ENCODE measurements at places on chromosomes 6 and 20.

GRCh38 chr20:3222635-3223600 is 13.6 kb downstream of the ITPA start:
- no peak for DNase-seq

DNA sequence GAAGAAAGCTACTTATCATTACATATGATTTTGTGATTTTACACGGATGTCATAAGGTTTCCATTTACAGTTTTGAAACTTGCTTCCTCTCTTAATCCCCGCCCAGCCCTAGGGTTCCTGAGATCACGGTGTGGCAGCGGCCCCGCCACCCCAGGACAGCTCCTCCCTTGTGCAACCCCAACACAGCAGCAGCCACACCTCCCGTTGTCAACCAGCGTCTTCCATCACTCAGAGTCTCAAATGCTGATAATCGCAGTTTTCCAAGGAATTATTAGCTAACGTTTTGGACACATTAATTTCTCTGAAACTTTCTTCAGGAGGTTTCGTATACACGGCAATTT is 204.8 kb downstream of the THBS2 start:
- DNase-seq: no peak

DNA sequence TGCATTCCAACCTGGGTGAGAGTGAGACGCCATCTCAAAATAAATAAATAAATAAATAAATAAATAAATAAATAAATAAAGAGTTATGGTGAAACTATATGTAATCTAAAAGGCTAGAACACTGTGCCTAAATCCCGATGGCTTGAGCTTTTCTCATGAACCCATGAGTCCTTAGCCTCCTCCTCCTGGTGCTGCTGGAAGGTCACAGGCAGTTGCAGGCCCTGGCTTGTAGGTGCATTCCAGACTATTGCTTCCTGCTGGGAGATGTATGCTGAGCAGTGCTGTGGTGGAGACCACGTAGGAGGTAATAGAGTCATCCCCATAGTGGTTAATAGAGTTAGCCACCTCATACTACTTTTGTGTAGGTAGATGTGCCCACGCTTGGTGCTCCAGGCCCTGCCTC is 12.5 kb downstream of the PTK7 start:
- no peak for DNase-seq

DNA sequence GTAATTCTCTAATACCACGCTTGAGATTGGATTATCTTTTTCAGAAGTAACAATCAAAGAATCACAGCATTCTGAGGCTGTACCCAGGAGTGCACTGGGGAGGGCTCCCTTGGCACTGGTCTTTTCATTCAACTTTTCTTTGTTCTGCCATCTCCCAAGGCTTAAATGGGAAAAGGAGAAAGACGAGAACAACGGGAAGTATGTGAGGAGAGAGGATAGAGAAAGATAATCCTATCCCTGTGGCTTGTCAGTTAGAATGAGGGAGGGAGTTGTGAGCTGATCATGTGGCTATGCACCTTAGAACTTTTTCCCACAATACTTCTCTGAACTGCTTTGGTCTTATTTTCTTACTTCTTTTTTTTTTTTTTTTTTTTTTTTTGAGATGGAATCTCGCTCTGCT is 83.1 kb downstream of the CAP2 start:
- no peak for DNase-seq

DNA sequence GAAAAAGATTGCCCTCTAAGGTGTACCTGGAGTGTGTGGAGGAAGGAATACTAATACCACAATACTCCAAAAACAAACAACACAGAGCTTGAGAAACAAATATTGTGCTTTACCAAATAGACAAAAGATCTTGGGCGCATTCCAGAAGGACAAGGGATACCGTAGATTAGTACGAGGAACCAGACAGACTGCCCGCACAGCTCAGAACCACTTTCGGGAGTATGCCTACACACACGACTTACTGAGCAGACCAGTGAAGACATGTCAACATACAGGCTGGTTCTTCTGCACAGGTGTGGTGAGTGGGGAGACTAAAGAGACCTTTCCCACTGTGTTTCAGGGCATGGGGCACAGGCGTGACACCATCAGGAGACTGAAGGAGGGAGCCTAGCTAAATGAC is 15.8 kb upstream of the FOXQ1 start:
- no peak for DNase-seq

GRCh38 chr6:75752365-75752764 is 3.3 kb downstream of the MYO6 start:
- DNase-seq: no peak

- DNase-seq: no peak
Observed at GRCh38 chr6:71408787-71409723, 120.4 kb downstream of the OGFRL1 start.

- no peak for DNase-seq
Observed at GRCh38 chr20:19850198-19850533, 92.1 kb downstream of the RIN2 start.

DNA sequence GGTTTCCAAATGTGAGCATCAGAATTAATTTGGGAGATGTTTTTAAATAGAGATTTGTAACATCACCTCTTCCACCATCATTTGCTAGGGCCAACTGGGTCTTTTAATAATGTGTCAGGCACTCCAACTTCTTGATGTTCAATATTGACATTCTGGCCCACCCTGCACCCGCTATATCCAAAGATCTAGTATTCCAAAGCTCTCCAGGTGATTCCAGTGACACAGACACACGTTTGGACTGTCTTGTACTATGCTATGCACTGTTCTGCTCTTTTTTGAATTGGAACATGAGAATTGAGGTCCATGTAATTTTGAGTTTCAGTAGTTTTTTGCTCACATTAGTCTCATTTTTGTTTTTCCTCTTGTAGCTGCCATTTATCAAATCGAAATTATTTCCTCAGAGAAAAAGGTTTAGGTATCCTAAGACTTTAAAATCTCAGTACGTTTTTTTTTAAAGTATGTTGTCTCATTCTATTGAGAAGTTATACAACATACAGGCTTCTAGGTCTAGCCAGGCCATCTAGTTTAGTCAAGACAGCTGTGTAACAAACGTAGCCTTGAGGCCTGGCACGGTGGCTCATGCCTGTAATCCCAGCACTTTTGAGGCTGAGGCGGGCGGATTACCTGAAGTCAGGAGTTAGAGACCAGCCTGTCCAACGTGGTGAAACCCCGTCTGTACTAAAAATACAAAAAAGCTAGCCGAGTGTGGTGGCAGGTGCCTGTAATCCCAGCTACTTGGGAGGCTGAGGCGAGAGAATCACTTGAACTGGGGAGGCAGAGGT is 3.1 kb downstream of the BICRAL start:
- no peak for DNase-seq

GRCh38 chr6:110328259-110328658 is 29.9 kb downstream of the METTL24 start:
- DNase-seq: no peak

GRCh38 chr20:14966808-14967207 is 629.4 kb upstream of the FLRT3 start:
- DNase-seq: no peak

GRCh38 chr6:132715204-132715603 is 1.3 kb upstream of the VNN1 start:
- DNase-seq: no peak

- DNase-seq: no peak
Observed at GRCh38 chr6:108359901-108360882, 65.3 kb downstream of the AFG1L start.

GRCh38 chr20:35547329-35547728 is 5.5 kb downstream of the ERGIC3 start:
- no peak for DNase-seq

DNA sequence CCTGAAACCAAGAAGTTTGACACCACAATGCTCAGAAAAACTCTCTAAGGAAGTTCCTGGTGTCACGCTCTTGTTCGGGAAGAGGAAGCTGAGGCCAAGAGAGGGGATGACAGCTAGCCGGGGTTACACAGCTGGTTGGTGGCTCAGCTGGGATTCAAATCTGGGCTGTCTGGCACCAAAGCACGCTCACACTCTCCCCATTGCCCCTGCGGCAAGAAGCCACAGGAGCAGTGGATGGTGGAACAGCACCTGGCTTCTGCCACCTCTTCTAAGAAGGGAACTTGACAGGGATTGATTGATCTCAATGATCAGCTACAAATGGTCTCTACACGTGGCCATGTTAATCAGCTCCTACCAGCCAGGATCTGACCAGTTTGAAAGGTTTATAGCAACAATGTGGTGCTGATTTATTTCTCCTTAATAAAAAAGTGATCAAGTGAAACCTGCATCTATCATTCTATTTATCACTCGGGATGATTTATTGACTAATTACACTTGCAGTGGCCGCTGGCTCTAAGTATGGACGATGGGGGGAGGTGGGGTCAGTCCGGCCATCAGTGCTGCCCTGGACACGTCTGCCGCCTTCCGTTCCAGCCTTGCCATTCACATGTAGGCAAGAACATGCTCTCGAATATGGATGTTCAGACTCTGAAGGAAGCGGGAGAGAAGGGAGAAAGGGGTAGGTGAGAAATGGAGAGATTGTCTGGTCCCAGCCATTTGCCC is 71.9 kb upstream of the TOP1 start:
- DNase-seq: no peak

DNA sequence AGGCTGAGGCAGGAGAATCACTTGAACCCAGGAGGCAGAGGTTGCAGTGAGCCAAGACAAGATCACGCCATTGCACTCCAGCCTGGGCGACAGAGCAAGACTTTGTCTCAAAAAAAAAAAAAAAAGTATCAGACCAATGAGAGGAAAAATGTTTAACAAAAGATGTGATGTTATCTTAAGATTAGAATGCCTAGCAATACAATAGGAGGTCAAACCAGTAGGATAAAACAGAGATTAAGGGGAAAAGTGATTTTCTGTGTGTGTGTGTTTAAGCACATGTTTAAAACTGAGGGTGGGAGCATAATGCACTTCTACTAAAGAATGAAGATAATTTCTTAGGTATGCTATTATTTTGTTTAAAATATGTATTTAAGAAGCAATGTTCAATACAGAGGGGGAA is 17.9 kb downstream of the COL19A1 start:
- DNase-seq: no peak

DNA sequence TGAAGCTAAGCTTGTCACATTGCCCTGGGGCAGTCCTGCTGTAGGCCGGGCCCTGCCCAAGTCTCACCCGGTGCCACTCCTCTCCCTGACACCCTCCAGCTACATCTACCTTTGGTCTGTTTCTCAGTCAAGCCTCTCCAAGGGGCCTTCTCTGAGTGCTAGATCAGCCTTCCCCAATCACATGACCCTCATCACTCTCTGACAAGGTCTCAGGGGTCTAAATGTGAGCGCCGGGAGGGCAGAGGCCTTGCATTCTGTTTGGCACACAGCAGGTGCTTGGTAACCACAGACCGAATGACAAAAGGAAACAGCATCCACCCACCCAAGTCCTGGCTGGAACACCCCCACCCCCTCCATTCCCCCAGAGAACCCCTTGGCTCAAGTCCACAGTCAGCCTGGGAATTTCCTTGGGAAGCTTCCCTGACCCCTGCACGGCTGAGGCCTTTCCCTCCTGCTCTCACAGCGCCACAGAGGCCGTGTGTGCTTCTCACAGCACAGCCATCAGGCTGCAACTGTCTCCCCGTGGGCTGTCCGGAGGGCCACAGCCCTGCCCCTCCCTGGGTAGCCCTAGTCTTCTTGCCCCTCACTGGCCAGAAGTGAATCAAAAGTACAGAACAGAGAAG is 32.9 kb downstream of the PKIG start:
- no peak for DNase-seq

DNA sequence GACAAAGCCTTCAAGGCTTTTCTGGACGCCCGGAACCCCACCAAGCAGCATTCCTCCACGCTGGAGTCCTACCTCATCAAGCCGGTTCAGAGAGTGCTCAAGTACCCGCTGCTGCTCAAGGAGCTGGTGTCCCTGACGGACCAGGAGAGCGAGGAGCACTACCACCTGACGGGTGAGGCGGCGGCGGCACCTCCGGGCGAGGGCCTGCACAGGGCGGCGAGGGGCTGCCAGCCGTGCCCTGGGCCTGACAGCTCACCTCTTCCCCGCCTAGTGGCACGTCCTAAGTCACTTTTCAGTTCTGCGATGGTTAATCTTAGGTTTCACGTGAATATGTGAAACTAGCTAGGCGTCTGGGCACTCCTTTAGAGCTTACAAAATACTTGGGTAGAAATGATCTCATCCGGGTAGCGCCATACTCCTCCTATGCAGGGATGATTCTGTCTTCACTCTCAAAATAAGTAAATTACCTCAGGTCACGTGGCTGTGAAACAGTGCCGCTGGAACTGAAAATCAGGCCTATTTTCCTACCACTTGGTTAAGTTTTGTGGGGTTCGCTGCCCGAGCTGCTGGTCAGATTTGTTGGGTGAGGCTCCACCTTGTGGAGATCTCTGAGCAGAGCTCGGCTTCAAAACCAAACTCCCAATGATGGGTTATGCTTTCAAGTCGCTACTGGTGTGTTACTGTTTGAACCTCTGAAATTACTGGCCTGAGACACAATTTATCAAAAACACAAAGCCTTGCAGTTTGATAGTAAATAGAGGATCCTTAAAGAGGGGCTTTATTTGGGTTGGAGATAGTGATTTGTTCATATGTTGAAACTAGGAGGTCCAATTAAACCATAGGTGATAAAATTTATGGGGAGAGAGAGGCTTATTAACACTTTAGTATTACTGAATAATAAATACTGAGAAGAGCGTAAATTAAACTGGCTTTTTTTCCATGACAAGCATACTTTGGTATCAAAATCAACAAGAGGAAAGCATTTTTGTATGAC is 15.5 kb upstream of the CLDN20 start:
- no peak for DNase-seq

GRCh38 chr20:4805663-4806449 is 84.1 kb downstream of the PRND start:
- DNase-seq: no peak

- DNase-seq: no peak
Observed at GRCh38 chr6:25177500-25178028, 101.6 kb upstream of the CARMIL1 start.

- no peak for DNase-seq
Observed at GRCh38 chr20:63087236-63087871, 80.6 kb upstream of the BHLHE23 start.

DNA sequence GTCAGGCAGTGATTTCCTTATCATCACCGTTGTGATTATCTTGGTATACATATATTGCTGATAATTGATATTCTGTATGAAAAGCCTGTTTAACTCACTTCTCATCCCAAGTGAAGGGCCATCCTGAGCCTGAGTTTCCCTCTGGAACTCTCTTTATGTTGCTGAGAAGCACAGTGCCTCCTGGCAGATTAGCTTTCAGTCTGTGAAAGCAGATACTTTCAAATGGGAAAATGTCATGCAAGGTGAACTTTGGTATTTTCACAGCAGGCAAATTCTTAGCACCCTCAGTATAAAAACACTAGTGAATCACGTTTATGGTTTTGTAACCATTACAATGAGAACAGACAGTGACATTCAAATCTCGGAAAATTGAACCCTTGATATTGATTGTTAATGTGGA is 151.6 kb downstream of the PRIM2 start:
- DNase-seq: no peak

GRCh38 chr6:132272776-132273175 is 128.5 kb downstream of the MOXD1 start:
- no peak for DNase-seq

GRCh38 chr6:44203955-44204354 is 12.8 kb upstream of the MYMX start:
- DNase-seq: no peak

GRCh38 chr6:147127587-147127986 is 76.6 kb upstream of the STXBP5 start:
- DNase-seq: no peak

- DNase-seq: no peak
Observed at GRCh38 chr6:139872665-139873064, 498.2 kb upstream of the CITED2 start.
